ENCODE measurements at places on chromosomes 13 and 19. TPM values are rescaled to one million over a fixed set of nuclear protein-coding genes. Genes with fewer than 3 reads are reported as not detected.

Gene ABCC4
- 9.2 TPM for total RNA-seq

Gene MRPL4
- total RNA-seq, result 86.2 TPM

Gene ODAD3
- 0.23 TPM for total RNA-seq

Gene SNRPA
- 46.5 TPM for total RNA-seq

Gene KPNA3
- 19.4 TPM for total RNA-seq

Gene MCEMP1
- total RNA-seq, result not detected

Gene SERPINE3
- total RNA-seq, result not detected

Gene LAIR2
- not detected for total RNA-seq

Gene DACT3
- total RNA-seq, result 17.6 TPM

Gene PLEKHG2
- total RNA-seq, result 29.1 TPM

Gene PRTN3
- not detected for total RNA-seq

Gene ERICH4
- not detected for total RNA-seq

Gene POSTN
- total RNA-seq, result 539 TPM

Gene GFY
- total RNA-seq, result not detected

Gene CNN1
- total RNA-seq, result 33.3 TPM

Gene CGB2
- not detected for total RNA-seq

Gene CEACAM7
- not detected for total RNA-seq

Gene MAU2
- total RNA-seq, result 22.0 TPM

Gene GRK1
- total RNA-seq, result not detected

Measured in pericardium fibroblast (primary cell).